ENCODE measurements at places on chromosomes 7 and 10.

- no peak for DNase-seq
Measured at GRCh38 chr10:44237364-44238049, 147.4 kb downstream of the CXCL12 start.

DNA sequence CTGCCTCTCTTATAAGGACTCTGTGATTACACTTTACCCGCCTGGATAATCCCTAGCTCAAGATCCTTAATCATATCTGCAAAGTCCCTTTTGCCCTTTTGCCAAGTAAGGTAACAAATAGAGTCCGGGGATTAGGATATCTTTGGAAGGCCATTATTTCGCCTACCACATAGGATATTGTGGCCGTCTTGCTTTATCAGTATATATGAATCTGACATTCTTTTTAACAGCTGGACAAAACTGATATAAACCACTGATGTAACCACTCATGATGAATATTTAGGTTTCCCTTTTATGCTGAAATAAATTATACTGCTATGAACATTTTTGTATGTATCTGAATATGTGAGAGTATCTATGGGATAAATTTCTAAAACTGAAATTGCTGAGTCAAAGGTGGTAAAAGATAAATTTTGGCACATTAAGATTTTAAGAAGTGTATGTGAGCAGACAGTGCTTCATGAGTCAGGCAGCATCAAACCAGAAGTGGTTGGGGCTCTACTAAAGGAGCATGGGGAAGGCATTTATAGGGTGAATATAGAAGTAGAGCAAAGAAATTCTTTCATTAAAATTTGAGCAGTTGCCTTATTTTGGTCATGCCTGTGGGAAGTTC lies 44.7 kb downstream of the AVL9 start:
- no peak for DNase-seq

DNA sequence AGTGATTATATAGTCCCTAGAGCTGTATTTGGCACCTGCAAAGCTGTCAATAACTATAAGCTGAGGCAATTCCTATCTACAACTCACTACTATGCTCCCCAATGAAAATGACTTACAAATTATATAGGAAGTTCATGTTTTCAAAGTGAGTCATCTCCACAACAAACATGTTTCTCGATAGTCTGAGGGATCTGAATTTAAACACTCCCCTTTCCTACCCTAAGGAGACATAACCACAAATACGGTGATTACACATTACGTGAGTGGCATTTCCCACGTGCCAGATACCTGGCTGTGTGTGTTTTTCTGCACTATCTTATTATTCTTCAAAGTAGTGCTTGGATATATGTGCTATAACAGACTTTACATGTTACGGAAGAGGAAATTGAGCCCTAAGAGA lies 122.5 kb upstream of the C1QL3 start:
- DNase-seq: no peak

GRCh38 chr10:124520558-124521428 lies 59.2 kb downstream of the LHPP start:
- no peak for DNase-seq

- DNase-seq: peak; percentile 67
Measured at GRCh38 chr10:44981172-44982113, 2.8 kb upstream of the DEPP1 start.

- DNase-seq: no peak
Measured at GRCh38 chr7:108226816-108227299, 96.7 kb upstream of the LAMB4 start.

- DNase-seq: no peak
Measured at GRCh38 chr7:158431941-158432347, 155.7 kb downstream of the PTPRN2 start.

DNA sequence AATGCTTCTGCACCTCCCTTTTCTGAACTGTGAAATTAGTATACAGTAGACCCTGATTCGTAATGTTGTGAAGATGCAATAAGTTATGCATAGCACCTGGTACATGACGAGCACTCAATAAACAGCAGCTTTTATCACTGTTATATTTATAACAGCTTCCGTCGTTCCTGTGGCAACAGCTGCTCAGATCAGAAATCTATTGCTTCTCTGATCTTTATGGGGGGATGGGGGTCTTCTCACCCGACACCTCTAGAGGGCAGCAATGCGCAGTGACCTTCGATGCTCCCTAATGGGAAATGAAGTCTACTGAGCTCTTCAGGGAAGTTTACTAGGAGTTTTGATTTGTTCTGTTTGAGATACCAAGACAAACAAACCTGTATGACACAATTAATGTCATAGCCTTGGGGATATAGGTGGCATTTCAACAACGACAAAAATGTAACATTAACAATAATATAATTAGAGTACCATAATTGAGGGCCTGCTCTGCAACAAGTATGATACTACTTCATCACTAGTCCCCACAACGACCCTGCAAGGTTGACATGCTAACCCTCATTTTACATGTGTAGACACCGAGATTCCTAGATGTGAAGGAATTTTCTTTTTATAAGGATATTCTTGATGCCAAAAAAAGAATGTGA lies 289.6 kb downstream of the SFMBT2 start:
- DNase-seq: peak; percentile 75

GRCh38 chr7:65910237-65910636 lies 37.4 kb downstream of the VKORC1L1 start:
- DNase-seq: no peak

DNA sequence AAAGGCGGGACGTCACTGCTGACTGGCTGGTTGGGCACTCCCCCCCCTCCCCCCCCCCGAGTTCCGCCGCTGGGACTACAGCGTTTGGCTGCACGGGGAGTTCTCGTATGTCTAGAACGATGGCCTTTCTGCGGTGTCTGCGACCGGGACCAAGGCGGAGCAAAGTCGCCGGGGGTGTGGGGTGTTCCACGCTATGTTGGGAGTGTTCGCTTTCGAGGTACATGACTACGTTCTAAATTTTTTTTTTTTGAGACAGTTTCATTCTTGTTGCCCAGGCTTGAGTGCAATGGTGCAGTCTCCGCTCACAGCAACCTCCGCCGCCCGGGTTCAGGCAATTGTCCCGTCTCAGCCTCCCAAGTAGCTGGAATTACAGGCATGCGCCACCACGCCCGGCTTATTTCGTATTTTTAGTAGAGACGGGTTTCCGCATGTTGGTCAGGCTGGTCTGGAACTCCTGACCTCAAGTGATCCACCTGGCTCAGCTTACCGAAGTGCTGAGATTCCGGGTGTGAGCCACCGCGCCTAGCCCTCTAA lies 573 bp upstream of the IDI1 start:
- no peak for DNase-seq

- no peak for DNase-seq
Measured at GRCh38 chr7:87413029-87413428, 62.5 kb downstream of the ABCB4 start.

DNA sequence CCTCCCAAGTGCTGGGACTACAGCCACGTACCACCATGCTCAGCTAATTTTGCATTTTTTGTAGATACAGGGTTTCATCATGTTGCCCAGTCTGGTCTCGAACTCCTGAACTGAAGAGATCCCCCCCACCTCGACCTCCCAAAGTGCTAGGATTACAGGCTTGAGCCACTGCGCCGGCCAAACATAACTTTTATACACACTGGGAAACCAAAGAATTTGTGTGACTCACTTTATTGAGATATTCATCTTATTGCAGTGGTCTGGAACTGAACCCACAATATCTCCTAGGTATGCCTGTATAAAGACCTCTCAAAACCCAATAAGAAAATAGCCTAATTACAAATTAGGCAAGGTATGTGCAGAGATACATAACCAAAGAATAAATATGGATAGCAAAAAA lies 182.6 kb upstream of the FEZF1 start:
- no peak for DNase-seq

GRCh38 chr7:51789489-51789888 lies 472.9 kb upstream of the COBL start:
- DNase-seq: no peak

DNA sequence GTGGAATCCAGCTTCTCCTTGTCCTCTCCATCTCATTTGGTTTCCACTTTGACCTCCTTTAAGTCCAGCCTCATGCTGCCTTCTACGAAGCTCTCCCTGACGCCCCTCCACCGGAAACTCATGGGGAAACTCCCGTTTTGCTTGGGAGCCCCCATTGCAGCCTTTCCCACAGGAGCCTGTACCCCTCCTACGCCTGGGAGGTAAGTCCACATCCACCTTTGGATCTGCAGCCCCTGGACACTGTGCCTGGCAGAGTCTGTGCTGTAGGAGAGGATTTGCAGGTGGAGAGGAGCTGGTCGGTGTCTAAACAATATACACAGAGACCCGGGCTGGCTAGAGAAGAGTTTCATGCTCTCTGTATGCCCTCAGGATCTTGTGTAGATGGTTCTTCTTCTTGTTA lies 296.1 kb downstream of the GLRX3 start:
- DNase-seq: no peak

DNA sequence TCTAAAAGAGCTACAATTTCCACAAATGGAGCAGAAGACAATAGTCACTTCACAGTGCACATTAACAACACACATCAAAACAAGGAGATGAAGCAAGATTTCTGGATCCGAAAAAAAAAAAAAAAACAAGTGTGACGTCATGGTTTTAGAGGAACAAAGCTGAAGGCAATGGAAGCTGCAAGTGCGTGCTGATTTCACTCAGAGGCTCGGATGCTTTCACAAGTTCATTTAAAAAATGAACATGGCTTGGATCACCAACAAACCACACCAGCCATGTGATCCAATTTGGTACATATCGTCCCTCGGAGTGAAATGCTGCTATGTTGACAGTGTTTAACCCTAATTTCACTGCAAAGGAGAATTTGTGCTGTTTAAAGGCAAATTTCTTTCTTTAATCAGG lies 337.0 kb upstream of the PRKCQ start:
- no peak for DNase-seq

- DNase-seq: no peak
Measured at GRCh38 chr7:87448388-87448787, 27.1 kb downstream of the ABCB4 start.

GRCh38 chr7:128431221-128431620 lies 21.4 kb upstream of the IMPDH1 start:
- no peak for DNase-seq

- DNase-seq: no peak
Measured at GRCh38 chr10:31724296-31724695, 204.3 kb downstream of the ARHGAP12 start.

GRCh38 chr7:100887516-100888290 lies 1.8 kb downstream of the UFSP1 start:
- DNase-seq: peak; percentile 86

GRCh38 chr7:155739538-155740143 lies 72.6 kb downstream of the SHH start:
- DNase-seq: no peak

- no peak for DNase-seq
Measured at GRCh38 chr10:33967606-33968120, 633.2 kb upstream of the NRP1 start.

DNA sequence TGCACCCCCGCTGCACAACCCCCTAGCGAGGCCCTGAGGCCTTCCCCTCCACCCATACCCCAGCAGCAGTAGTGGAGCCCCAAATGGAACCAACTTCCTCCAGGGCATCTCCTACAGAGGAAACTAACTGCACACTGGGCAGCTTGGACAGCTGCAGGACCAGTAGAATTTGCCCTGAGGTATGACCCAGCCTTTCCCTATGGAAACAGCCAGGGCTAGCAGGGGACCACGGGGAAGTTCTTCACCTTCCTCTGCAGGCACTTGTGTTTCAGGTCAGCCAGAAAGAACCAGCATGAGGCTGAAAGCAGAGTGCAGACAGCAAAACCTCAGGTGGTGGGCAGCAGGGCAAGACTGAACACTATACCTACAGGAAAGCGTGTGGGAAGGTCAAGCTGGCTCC lies 5.7 kb upstream of the EEPD1 start:
- DNase-seq: no peak

GRCh38 chr7:1914321-1914720 lies 244.2 kb downstream of the ELFN1 start:
- DNase-seq: no peak

GRCh38 chr10:83801983-83802382 lies 337.3 kb upstream of the GHITM start:
- DNase-seq: no peak

- no peak for DNase-seq
Measured at GRCh38 chr10:71401056-71401455, 4.3 kb downstream of the CDH23 start.

DNA sequence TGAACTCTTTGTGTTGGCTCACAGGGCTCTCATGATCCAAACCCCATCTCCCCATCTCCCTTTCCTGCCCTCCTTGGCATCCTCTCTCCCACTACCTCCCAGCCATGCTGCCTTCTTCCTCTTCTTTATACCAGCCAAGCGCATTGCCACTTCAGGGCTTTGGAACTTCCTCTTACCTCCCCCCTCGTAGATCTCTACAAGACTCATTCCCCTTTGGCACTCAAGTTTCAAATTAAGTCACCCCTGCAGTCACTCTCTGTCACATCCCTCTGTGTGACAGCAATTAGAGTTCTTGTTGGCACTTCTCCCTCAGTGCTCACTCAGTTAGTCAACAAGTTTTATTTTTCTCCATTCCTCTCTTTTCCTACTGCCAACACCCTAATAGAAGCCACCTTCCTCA lies 20.8 kb upstream of the NRP1 start:
- DNase-seq: no peak

DNA sequence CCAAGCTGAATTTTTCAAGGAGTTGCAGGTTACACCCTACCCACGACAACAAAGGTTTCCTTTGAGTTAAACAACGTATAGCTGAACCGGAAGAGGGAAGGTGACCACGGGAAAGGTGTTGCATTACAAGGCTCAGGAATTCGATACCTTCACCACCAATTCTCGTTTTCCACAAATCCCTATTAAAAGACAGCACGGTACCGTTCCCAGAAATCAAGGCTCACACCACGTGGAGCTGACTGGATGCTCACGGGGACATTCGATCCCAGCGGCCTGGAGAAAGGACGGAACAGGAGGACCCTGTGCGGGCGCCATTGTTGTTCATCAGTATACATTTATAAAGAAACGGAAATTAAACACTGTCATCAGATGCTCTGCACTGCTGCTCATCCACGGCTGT lies 56.4 kb downstream of the CTBP2 start:
- DNase-seq: no peak
